Left renal cortex interstitium (tissue), 4 donors: ENCODE measurements at places on chromosomes 6 and 20.

- no peak for DNase-seq
Measured at GRCh38 chr20:20217621-20218020, 150.3 kb upstream of the INSM1 start.

GRCh38 chr6:113733381-113733780 lies 123.8 kb upstream of the MARCKS start:
- DNase-seq: no peak

DNA sequence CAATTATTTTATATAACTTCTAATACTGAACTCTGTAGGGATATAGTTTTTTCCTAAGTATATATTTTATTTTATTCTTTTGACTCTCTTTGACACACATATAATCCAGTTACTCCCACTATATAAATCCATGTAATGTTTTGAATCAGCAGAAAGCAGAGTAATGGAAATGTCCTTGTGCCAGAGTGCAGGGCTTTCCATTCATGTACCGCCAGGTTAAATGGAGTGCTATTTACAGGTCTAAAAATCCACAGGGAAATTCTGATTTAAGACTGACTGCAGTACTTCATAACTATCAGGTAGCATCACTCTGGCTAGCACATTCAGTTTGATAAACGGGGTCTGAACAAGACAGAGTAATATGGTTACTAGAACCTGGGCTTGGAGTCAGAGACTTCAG lies 626.8 kb downstream of the COL12A1 start:
- DNase-seq: no peak

DNA sequence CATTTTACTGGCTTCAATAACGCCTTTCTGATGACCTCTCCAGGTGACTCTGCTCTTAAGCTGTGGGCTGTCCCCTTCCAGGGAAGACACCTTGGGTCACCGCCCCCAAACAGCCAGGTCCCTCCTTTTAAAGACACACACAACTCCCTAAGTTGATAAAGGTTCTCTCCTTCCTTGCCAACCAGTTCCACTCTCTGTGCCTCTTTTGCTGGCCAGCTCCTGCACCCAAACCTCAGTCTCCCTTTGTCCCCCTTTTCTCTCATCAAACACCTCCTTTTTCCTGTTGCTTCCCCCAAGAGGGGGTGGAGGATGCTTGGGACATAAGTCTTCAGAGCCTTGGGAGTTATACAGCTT lies 1.0 kb downstream of the NCOA6 start:
- peak; percentile 47 for DNase-seq

- DNase-seq: no peak
Measured at GRCh38 chr6:15359335-15359862, 113.5 kb downstream of the JARID2 start.

DNA sequence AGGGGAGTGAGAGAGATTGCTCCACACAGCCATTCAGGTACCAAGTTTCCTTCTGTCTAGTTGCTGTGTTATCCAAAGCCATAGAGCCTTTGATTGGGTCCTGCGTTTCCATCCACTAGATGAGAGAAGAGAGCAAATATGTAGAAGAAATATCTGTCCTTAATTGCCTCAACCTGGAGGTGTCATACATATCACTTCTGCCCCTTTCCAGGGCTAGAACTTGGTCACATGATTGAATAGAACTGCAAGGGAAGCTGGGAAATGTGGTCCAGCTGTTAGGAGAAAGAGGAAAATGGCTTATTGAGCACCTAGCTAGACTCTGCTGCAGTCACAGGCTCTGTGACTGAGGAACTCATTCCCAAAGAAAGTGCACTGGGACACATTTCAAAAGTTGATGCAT lies 115.6 kb upstream of the JAG1 start:
- no peak for DNase-seq

- no peak for DNase-seq
Measured at GRCh38 chr6:51559059-51559458, 528.4 kb downstream of the PKHD1 start.

GRCh38 chr20:54251096-54251495 lies 43.2 kb downstream of the PFDN4 start:
- DNase-seq: no peak

DNA sequence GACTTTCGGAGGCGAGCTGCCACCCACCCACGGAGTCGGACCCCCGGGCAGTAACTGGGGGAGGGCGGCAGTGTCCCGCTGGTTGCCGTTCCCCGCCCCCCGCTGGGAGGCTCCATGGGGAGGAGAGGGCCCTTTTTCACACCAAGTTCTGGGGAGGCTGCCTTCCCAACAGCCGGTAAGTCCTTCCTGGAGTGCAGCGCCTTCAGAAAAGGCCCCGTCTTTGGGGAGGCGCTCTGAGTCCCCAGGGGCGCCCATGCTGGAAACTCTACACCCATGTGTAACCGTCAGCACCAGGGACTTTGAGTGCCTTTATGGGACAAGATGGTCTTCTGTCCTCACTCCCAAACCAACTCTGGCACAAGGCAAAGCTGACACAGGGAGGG lies 430 bp upstream of the SOX18 start:
- no peak for DNase-seq

GRCh38 chr6:127865108-127865507 lies 35.8 kb downstream of the THEMIS start:
- DNase-seq: no peak

GRCh38 chr20:24040896-24041459 lies 52.4 kb upstream of the GGTLC1 start:
- no peak for DNase-seq

GRCh38 chr6:1464781-1465370 lies 75.5 kb downstream of the FOXF2 start:
- DNase-seq: no peak

- DNase-seq: no peak
Measured at GRCh38 chr6:91420243-91420642, 833.4 kb upstream of the MAP3K7 start.

DNA sequence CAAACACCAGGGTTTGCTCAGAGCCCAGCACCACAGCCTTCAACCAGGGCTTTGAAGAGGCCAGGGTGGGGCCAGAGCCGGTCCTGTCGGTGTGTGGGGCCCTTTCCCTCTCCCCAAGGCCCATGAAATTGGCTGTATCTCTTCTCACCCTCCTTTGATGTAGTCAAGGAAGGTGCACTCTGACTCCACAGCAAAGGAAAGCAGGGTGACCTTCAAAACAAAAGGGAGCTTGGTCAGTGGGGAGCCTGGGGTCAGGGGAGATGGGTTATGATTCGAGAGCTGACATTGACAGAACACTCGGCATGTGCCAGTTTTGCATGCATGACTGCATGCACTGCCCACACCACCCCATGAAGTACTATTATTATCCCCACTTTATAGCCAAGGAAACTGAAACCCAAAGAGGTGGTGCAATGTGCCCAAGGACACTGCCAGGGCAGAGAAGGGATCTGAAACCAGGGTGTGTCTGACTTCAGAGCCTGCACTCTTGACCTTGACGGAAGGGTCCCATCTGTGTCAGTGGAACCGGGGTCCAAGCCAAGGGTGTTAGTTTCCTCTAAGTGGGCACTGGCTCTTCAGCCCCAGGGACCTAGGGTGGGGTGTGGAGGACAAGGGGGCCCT lies 55.4 kb downstream of the RAB44 start:
- DNase-seq: no peak

DNA sequence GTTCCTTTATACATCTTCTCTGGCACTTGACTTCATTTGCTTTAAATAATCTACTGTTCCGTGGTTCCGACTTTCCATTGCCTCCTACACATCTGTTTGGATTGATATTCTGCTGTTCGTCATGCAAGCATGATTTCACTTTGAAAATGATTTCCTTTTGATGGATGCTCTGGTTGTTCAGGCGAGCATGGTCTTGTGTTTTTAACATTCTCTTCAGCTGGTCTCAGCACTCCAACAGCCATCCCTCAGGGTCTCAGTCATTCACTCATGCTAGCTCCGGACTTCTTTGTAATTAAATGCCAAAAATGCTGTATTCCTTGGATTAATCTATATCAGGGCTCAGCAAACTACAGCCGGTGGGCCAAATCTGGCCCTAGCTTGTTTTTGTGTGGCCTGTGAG lies 27.2 kb upstream of the SPACA1 start:
- DNase-seq: no peak

- no peak for DNase-seq
Measured at GRCh38 chr6:31945507-31946369, at the start of gene CFB. TSS of gene CFB (plus strand) at chr6:31946095. CDS start at chr6:31946222, 127 bp downstream.

GRCh38 chr20:3071610-3072529 lies at the start of gene OXT:
TSS of gene OXT (plus strand) at chr20:3071620. CDS start at chr20:3071656, 36 bp downstream.
- no peak for DNase-seq

DNA sequence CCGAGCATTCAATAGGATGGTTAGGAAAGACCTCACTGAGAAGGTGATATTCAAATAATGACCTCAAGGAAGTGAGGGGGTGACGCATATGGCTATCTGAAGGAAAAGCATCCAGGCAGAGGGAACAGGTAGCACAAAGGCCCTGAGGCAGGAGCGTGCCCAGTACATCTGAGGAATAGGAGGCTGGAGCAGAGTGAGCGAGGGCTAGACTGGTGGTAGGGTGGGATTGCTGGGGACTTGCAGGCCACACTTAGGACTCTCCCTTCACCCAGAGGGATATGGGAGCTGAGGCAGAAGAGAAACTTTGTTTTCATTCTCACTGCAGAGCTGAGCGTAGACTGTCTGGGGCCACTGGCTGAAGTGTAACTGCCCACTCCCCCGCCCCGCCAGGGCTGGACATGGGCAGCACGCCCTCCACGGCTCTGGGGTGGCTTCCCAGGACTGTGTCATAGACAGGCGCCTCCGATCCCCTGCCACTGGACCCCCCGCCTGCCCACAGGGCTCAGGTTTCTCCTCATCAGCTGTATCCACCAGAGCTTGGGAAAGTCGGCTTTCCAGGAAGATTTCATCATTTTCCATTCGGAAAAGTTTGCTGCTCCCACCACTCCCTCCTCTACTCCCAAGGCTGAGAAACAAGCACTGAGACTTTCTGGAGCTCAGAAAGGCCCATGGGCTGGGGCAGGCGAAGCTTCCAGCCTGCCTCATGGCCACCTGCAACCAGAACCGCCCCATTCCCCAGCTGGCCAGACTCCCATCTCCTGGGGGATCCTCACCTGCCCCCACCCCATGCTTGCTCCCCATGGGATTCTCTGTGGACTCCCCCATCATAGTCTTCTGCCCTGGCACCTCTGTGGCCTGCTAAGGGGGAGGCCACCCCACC lies 142.6 kb downstream of the MRPL14 start:
- DNase-seq: no peak

DNA sequence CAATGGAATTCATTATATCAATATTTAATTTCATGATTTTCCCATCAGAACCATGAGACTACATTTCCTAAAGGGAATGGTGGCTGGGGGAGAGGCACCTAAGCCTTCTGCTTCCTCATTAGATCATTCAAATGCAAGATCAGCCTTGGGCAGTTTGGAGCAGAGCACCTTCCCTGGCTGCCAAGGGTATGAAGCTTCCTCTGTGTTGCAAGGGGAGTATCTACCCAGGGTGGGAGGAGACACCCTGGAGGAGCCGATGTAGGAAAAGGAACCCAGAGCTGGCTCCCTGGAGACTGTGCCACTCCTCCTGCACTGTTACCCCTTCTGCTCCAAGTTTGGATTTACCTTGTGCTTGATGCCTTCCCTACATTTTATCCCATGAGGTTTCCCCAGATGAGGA lies 299.7 kb upstream of the PRDM1 start:
- DNase-seq: no peak

DNA sequence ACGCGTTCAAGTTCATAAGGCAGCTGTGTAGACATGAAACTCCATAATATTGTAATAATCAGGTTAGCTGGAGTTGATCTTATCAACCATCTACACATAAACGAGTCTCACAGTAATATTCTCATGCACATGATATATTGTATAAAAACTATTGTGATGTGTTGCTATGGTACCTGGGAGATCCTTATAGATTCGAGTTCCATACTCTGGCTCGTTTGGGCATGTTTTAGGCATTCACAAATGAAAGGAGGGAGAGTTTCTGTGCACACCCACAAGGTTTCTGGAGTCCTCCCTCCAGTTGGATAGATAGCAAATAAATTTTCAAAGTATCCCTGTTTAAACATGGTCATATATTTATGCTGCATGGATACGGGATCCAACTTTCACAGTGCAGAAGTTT lies 567.5 kb upstream of the SLC35B3 start:
- no peak for DNase-seq

- no peak for DNase-seq
Measured at GRCh38 chr6:159252955-159253508, 83.8 kb downstream of the FNDC1 start.

DNA sequence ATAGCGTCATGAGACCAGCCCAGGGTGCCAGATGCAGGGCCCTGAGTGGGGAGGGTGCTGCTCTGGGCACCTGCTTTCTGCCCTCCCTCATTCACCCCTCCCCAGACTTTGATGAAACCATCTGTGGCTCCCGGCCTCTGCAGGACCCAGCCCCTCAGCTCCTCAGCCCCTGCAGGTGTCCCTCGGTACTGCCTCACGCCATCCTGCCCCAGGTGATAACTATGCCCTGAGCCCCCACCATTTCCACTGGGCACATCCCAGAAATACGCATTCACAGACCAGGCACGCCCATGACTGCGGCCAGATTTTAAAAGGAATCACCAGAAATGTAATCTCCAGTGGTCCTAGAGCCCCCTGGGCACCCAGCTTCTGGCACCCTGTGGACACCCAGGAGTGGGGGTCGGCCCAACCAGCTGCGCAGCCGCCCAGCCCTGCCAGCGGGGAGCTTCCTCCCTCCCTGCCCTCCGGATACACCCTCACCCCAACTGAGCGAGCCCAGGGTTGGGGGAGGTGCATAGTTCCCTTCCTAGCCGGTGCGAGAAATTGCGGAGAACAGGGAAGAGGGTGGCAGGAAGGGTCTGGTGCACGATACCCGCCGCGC lies 615 bp upstream of the NTSR1 start:
- DNase-seq: no peak

- DNase-seq: no peak
Measured at GRCh38 chr6:109695468-109695867, 4.4 kb downstream of the FIG4 start.

DNA sequence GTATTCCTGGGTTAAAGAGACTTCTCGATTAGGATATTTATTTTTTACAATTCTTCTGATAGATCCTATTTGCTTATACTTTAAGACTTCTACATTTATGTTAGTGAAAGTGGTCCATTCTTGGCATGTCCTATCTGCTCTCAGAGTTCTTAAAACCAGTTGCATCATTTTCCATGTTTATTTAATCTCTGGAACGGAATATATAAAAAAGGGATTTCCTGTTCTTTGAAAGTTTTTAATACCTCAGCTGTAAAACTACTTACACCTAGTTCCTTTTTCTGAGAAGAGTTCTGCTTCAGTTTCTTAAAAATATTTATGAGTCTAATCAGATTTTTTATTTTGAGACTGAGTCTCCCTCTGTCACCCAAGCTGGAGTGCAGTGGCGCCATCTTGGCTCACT lies 18.0 kb upstream of the MYL9 start:
- DNase-seq: no peak

GRCh38 chr6:72941263-72941662 lies 284.0 kb downstream of the KHDC1L start:
- no peak for DNase-seq

- DNase-seq: no peak
Measured at GRCh38 chr6:28462401-28462800, 19.1 kb upstream of the ZSCAN23 start.

- DNase-seq: no peak
Measured at GRCh38 chr20:45701104-45701503, 734 bp upstream of the WFDC13 start.
